ENCODE measurements at places on chromosomes 6 and 20.

- DNase-seq, result no peak
Observed at GRCh38 chr6:32076321-32076809, 32.8 kb downstream of the TNXB start.

DNA sequence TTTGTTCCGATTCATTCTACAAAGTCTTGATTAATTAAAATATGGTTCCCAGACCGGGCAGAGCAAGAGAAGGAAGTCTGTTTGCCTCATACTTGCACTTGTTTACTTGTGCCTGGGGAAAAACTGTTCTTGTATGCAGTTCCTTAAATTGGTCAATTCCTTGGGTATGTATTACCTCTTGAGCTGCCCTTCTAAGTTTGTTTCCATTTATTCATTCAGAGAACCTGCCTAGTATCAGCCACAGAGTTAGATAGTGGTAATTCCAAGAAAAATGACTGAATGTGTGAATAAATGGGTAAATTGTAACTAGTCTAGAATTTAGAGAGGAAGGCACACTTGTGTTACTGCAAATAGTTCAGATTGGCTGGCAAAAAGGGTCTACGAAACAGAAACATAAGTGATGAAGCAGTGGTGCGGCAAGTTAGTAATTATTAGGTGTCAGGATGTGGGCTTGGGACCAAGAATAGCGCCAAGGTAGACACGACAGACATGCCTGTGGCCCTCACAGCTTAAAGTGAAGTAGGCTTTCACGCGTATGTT lies 525 bp upstream of the MAK start:
- DNase-seq, result no peak

DNA sequence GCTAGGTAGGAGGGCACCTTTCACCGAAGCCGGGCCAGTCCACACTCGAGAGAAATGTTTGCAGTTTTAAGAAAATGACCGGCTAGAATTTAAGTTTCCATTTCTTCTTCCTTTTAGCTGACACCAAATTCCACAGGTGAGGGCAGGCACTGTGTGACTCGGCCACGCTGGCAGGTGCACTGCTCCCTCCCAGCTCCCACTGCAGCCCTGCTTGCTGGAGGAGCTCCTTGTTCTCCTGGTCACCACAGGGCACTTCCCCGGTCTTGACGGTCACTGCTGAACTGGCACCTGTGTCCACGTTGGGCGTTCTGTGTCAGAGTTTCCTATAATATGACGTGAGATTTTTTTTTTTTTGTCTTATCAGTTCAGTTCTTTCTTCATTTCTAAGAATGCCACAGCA lies 3.6 kb upstream of the KIF25 start:
- DNase-seq, result no peak

DNA sequence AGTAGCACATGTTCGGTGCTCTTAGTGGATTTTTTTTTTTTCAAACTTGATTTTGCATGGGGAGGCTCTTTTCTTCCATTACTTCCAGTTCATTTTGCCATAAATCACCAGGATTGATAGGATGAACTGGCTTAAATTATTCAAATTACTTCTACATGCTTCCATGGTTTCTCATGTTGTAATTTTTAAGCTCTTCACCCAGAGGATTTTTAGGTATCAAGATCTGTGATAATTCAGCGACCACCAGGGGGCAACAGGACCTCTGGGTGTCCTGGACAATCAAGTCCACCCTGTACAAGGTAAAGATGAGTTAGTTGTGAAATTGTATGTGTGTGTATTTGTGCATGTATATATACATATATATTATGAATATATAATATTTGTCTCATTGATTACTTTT lies 4.2 kb upstream of the EPHA7 start:
- DNase-seq, result no peak

DNA sequence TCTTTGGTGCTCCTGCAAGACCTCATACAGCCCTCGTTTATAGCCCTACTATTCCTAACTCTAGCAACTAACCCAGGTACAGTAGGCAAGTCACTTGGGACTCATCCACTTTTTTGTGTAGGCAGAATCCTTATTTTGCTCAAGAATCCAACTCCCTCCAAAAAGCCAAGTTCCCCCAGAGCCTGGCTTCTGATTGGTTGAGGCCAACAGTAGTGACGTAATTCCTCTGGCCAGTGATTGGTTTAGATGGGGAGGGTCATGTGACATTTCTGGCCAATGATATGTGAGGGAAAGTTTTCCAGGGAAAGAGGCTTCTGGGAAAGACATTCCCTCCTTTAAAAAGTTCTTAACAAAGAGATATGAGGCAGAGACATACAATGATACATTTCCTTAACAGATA lies 32.1 kb downstream of the KIAA1755 start:
- no peak for DNase-seq

- DNase-seq, result no peak
Observed at GRCh38 chr6:143525356-143525755, 13.8 kb upstream of the FUCA2 start.

Data from caudate nucleus (tissue), 63 donors.